ENCODE measurements at places on chromosomes 1 and 21.

DNA sequence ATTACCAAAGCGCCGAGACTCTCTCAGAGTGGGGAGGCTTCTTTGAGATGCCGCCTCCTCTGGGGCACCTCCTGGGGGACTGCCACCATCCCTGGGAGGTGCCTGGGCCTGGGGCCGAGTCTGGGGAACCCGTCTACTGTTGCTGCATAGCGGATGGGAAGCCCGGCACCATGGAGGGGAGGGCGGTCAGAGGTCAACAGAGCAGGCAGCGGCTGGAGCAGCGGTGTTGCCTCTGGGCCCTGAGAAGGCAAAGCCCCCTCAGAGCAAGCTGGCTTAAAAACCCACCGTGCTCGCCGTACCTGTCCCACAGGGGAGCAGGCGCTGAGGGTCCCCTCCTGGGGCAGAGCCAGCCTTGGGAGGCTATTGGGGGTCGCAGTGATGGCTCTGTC, 62.0 kb downstream of the ARHGEF16 start:
- DNase-seq: no peak

GRCh38 chr1:182095946-182096345, 34.4 kb upstream of the ZNF648 start:
- DNase-seq: no peak

GRCh38 chr21:29749957-29750356, 189.8 kb downstream of the GRIK1 start:
- DNase-seq: no peak

GRCh38 chr1:70361727-70362398, 7.3 kb upstream of the ANKRD13C start:
- DNase-seq: no peak

DNA sequence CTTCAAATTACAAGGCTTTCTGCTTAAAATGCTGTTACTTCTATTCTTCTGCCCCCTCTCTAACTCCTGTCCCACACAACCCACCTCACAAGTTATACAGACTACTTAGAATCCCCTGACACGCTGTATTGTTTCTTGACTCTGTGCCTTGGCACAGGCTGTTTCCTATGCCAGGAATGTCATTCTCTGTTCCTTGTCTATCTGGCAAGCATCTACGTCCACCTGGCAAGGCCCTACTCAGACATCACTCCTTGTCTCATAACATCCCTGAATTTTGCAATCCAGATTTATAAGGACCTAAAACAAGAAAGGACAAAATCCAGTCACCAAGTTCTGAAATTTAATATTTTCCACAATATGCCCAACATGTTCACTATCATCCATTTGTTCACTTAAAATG, 182.0 kb upstream of the CHRM3 start:
- no peak for DNase-seq

DNA sequence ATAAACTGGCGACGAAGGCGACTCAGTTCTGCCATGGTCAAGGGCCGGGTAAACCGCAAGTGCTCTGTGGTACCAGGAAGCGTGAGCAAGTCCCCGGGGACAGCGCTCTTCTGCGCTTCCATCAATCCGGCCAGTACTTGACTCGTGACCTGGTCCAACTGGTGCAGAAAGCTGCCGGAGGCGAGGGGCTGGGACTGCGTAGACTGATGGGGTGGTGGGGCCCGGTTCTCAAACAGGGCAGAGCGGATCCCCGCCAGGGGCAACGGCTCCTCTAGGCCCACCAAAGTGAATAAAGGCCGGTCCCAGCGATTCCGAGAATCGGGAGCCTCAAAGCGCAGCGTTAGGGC, 852 bp downstream of the KTI12 start:
- DNase-seq: peak; percentile 18

DNA sequence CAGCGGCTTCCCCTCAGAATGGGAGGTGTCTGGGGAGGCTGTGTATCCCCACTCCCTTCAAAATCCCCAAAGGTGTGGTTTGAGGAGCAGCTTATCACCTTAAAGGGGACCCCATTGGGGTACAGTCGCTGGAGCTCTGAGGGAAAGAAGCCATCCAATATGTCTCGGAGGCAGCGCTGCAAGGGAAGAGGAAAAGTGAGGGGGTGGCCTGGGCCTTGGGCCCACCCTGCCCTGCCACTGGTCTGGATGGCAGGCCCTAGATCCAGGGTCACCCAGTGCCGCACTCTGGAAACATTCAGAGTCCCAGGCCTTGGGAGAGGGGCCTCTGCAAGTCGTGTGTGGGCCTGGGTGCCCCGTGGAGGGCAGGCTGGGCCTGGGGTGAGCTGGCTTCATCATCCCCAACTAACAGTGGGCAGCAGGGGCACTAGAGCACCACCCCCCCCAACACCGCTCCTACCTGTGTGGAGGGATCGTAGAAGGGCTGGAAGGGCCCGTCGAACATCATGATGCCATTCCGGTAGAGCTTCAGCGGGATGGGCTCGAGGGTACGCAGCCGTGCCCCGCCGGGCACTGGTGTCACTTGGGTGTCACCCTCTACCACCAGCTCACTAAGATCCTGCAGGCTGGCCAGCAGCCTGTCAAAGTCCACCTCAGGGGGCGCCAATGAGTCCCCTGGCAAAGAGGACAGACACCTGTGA, 5.6 kb downstream of the SH3BGRL3 start:
- no peak for DNase-seq

DNA sequence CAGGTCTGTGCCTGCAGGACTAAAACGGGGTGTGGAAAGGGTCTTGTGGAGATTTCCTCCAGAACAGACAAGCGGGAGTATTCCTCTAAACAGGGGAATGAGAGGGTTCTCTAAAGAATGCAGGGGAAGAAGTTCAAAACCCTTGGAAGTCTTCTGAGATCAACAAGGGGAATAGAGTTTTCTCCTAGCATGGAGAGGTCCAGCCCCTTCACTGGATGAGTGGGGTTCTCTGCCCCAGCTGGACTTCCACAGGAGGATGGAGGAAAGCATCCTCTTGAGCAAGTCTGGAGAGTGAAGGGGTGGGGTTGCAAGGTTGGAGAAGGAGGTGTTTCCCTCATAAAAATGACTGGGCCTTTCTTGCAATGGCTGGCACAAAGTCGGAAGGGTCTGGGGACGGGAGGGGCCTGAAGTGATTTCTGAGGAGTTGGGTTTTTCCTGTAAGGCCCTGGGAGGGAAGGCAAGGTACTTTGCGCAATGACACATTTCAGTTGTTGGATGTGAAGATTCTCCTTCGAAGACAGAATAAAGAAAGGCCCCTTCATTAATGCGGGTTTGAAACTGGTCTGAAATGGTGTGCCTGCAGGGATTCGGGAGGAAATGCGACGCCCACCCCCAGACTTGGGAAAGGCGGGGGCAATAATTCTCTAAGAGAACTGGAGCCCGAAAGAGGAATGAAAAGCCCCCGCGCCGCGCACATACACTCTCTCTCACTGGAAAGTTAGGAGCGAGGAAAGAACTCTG, 884 bp downstream of the SPATA6 start:
- no peak for DNase-seq
